ENCODE measurements at places on chromosomes 12 and 14.

DNA sequence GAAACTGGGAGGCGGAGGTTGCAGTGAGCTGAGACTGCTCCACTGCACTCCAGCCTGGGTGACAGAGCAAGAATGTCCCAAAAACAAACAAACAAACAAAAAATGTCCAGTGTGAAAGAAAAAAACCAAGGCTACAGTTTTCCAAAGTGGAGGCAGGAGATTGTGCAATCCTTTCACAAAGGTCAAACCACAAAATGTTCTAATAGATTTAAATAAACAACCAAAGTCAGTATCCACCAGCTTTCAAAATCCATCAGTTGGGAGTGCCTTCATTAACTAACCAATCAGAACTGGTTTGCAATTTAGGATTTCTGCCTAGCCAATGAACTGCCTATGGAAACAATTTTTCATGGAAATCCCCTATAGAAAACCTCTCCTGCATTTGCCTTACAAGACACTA lies 52.3 kb upstream of the TRIM9 start:
- DNase-seq: peak; percentile 82

DNA sequence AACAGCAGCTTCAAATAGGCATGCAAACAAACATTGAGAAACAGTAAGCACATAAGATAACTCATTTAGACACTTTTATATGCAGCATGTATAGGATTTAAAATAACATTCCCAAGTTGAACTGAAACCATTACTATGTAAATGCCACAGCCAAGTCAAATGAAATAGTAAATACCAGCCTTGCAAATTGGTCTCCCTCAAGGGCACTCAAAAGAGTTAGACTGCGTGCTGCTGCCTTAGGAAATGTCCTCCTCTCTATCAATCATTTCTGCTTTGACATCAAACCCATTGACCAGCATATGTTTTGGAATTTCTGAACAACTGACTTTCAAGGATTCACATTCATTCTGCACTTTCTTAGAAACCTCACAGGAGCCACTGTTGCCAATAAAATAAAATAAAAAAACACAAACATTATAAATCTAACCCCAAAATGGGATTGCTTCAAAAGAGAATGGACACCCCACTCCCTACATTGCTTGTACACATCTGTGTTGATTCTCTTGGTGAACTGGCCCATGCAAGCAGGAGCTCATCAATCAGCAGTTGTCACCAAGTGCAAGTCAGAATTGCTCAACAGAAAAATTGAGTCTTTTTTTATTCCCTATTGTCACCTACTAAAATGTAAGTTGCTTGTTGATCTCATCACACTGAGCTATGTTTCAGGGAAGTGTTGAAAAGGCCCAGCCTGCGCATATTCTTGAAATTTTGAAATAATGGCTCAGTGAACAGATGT lies 256.2 kb downstream of the DAD1 start:
- DNase-seq: no peak

DNA sequence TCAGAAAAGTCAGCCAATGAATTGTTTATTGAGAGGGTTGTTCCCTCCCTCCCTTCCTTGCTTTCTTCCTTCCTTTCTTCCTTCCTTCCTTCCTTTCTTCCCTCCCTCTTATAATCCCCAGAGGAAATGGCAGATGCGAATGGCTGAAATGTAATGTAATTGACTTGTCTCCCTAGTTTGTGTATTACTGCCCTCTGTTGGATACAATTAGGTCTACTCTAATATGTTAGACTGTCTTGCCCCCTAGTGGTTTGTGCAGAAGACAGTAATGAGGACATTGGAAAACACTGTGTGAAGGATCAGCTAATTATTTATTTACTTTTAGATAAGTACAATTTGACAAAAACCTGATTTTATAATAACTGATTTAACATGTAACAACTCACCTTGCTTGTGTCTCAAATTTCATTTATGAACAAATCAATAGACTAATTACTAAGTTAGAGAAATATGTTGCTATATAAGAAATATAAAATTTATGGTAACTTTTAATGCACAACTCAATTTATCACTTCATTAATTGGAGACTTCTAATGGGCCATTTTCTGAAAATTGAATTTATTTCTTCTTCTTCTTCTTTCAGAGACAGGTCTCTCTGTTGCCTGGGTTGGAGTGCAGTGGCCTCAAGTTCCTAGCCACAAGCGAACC lies 229.8 kb upstream of the LRIG3 start:
- peak; percentile 78 for DNase-seq

- DNase-seq: no peak
These were observed 5.1 kb downstream of the AKAP3 start for GRCh38 chr12:4643747-4644146.

DNA sequence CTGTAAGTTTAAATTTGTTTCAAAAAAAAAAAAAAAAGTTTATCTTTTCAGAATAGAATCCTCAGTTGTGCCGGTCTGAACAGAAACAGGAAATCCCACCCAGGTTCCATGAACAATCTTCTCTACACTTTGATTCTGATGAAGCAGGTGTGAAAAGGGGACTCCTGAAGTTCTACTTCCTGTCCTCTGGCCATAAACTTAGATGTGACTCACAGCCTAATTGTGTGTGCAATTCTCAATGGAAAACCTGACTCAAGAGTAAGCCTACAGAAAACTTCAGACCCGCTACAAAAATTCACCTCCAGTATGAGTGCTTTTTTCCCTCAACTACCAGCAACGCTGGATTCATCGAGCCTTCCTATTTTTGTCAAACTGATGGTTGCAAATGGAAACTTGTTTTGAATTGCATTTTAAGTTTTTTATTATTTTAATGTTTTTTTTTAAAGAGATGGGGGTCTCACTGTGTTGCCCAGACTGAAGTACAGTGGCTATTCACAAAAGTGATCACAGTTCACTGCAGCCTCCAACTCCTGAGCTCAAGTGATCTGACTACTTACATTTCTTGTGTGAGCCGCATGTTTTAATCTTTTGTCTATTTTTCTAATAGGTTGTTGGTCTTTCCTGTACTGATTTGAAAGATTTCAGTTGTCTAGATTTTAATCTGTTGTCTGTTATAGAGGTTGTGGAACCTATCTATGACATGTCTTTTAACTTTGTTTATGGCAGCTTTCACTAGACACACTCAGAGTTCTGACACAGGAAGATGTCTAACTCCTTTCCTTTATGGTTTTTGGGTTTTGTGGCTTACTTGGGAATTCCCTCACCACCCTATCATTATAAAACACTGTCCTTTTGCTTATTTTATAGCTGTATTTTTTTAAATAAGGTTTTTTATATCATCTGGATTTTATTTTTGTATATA lies 37.6 kb downstream of the ATG14 start:
- DNase-seq: peak; percentile 36

GRCh38 chr12:58583529-58583928 lies 336.8 kb downstream of the LRIG3 start:
- peak; percentile 84 for DNase-seq

DNA sequence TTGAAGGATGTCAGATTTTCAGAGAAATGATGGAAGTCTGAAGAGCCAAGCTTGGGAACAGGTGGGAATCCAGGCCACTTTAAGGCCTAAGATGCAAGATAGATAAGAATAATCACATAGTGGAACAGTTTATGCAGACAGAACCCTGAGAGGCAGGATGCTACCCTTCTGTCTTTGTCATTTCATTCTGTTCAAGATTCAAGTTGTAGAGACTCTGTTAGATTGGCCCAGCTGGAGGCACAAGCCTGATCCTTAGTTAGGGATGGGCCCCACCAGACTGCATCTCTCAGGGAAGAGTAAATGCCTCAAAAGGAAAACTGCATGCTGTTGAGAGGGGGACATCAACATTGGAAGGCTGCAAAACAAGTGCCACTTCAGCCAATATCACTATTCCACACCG lies 287.0 kb downstream of the PCNX1 start:
- DNase-seq: no peak

DNA sequence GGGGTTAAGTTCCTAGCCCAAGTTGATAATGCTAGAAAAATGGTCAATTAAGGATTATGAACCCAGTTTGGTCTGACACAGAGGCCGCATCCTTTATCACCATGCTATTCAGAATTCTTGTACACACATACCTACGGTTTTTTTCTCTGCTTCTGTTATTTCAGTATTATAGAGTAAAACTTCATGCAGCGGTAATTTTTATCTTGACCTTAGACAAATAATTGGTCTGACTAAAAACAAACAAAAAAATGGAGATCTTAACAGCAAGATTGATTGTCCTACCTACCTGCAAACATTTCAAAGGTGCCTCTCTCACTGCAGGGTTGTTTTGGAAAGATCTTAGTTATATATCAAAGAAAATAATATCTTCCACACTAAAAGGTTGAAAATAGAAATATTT lies 201.9 kb upstream of the PRICKLE1 start:
- no peak for DNase-seq

DNA sequence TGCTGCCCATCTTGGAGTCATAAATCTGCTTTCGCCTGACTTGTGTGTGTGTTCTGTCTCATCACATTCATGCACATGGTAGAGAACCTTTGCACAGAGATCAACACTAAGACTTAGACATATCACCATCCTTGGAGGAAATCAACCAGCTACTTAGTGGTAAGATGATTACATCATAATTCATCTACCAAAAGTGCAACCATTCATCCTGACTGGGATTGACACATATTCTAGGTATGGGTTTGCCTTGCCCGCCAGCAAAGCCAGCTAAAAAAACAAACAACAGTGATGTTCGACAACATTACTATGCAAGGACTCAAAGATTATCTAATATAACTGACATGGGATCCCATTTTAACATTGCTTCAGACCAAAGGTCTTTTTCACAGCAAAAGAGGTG lies 228.7 kb downstream of the NUAK1 start:
- DNase-seq: no peak

All from fibroblast of gingiva (primary cell).